ENCODE measurements at places on chromosomes 4 and X.
A peak's percentile ranks its signal among the peaks of the same experiment; 100 is the strongest.

- no peak for DNase-seq
Observed at GRCh38 chr4:78476108-78476704, 75.4 kb upstream of the ANXA3 start.

DNA sequence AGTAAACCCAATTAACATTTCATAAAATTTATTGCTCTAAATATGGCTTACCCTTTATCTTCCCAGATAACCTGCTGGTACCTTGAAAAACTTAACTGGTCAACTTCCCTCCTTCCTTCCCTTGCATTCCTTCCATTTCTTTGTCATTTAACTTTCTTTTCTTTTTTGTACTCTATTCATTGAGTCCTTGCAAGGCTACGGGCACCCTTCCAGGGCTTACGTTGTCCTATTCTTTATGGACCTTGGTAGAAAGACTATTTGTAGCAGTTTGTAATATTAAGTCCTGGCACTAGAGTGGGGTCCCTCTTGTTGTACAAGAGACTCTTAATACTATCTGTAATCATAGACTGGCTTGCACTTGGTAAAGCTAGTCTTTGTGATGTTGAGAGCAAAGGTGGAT lies 8.0 kb upstream of the GATB start:
- no peak for DNase-seq

- no peak for DNase-seq
Observed at GRCh38 chr4:158055668-158056067, 117.2 kb downstream of the GASK1B start.

- DNase-seq, result no peak
Observed at GRCh38 chr4:152979731-152980330, 43.7 kb downstream of the FHDC1 start.

DNA sequence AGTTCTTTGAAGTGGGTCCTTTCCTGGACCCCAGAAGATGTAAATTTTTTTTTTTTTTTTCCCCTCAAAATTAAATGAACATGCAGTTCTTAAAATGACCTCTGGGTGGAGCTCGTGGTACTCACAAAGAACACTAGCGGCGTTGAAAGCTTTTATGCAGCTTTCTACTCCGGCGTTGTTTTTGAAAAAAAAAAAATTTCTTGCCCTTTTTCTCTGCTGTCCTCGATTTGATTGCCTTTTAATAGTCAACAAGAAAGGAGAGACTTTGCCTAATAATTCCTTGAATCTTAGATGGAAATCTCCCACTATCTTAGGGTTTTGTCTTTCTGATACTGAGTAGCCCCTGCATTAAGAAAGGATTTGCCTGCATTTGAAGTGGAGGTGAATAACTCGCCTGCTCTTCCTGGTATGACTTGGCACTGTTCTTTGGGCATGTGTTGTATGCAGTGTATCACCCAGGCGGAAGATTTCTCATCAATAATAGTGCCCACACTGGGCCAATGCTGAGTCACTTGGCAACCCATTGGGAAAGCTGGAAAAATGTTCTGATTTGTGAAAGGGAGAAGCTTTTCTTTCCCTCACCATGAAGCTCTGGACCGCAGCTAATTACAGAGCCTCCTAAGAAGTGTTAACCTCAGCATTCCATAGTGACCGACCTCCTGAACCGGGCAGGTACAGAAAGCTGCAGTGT lies 104.0 kb downstream of the PHEX start:
- peak; percentile 94 for DNase-seq

DNA sequence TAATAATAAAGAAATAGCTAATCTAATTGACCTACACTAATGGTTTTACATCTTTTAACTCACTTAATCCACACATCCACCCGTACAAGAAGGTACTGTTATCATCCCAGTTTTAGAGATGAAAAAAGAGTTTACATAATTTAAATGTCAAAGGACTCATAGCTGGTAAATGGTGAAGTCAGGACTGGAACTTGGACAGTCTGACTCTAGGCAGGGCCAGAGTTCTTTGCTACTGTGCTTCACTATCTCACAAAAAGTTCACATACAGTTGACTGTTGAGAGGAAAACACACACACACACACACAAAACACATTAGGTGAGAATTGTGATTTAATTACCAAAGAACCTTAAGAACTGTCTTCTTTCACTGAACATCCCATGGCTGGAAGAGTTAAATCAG lies 71.2 kb upstream of the PRSS48 start:
- DNase-seq, result no peak

DNA sequence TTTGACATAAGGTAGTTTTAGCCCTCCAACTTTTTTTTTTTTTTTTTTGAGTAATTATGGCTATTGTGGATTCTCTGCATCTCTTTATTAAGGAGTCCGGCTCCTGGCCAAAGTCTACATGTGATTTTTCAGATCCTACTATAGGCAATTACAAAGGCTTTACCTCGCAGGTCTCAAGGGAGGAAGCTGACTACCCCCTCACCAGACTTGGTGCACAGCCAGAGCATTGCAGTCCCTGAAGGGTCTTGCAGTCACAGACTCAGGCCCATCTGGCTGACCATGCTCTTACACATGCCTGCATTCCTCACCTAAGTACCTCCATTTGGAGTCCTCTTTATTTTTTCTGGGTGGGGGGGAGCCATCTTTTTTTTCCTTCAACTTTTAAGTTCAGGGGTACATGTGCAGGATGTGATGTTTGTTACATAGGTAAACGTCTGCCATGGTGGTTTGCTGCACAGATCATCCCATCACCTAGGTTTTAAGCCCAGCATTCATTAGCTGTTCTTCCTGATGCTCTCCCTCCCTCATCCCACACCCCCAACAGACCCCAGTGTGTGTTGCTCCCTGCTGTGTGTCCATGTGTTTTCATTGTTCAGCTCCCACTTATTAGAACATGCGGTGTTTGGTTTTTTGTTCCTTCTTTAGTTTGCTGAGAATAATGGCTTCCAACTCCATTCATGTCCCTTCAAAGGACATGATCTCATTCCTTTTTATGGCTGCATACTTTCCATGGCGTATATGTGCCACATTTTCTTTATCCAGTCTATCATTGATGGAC lies 88.4 kb upstream of the STIM2 start:
- DNase-seq, result peak; percentile 48

DNA sequence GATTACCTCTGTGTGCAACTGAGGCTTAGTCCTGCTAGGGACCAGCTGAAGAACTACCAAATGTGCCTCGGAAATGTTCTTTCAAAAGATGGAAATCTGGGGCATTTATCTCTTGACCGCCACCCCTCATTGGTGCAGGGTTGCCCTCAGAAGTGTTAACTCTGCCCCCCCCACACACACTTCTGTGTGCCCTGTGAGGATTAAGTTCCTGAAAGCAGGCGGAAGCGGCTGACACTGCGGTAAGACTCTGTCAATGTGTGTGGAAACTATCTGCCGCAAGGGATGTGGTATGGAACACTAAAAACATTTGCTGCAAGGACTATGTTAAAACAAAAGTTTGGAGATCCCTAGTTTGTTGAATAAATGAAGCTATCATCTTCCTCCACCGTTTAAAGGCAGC lies 106.9 kb upstream of the NDP start:
- no peak for DNase-seq

DNA sequence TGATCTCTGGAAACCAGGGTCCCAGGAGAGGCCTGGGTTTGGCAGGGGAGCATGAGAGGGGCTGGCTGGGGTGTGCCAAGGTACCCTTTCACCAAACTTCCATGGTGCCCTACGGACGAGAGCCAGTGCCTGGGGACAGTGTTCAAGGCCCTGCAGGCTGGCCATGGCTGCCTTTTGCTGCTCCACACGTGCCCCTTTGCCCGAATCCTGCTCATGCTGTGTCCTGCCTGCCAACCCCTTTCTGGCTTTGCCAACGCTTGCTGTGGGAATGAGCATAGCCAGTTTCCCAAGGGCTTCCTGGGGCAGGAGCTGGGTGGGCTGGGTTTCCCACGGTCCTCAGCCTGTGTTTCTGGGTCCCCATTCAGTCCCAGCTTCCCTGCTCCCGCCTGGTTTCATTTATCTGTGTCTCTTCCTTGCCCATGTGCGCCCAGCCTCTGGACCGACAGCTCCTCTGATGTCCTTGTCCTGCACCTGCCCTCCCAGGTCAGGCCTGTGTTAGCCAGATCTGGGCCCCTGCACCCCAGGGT lies 17.3 kb downstream of the CPZ start:
- no peak for DNase-seq
